ENCODE measurements at places on chromosomes 4 and X.

DNA sequence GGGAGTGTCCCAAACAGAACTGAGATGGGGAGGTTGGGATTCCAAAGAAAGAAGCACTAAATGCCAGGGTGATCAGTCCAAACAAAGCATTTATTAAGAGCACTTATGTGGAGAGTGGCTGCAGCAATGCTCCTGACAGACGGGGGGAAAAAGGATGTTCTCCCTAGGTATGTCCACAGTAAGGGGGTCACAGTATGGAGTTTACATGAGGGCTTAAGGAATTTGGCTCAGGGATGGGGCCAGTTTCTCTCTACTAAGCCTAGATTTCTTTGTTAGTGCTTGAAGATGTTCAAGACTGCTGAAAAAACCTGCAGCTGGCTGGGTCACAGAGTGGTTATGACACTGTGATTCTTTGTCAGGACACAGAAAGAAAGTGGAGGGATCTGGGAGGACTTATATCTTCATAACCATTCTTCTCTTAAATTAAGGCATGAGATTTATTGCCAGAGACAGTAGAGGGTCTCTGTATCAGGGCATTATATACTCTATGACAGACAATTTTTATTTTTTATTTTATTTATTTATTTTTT lies 1468.0 kb downstream of the C4orf33 start:
- DNase-seq: no peak

GRCh38 chr4:16023776-16024408 lies 59.9 kb downstream of the PROM1 start:
- DNase-seq: no peak

DNA sequence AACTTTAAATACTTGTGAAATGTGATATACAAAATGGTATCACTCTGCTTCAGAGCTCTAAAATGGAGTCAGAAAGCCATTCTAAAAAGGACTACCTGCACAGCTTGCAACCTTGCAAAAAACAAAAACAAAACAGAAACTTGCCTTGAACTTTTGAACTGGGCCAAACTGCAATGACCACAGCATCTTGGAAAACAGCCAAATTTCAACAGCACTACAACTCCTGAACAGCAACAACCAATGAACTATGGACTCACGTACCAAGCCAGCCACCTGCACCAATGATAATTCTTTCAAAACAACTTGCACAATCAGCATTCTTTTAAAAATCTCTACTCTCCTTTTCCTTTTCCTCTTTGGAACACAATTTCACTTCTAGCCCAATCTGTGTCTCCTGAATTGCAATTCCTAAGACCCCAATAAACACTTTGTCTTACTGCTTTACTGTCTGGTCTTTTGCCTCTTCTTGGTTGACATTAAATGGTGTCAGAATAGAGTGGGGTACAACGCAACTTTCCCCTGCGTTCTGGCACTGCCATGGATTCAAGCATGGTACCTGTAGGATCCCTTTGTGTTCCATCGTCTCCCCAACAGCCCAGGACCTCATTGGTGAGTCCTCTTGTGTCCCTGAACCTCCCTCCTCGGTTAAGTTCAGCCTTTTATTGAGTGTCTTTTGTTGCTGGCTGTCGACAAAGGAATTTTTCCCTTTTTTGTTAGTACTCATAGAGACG lies 35.7 kb upstream of the FMR1 start:
- no peak for DNase-seq

DNA sequence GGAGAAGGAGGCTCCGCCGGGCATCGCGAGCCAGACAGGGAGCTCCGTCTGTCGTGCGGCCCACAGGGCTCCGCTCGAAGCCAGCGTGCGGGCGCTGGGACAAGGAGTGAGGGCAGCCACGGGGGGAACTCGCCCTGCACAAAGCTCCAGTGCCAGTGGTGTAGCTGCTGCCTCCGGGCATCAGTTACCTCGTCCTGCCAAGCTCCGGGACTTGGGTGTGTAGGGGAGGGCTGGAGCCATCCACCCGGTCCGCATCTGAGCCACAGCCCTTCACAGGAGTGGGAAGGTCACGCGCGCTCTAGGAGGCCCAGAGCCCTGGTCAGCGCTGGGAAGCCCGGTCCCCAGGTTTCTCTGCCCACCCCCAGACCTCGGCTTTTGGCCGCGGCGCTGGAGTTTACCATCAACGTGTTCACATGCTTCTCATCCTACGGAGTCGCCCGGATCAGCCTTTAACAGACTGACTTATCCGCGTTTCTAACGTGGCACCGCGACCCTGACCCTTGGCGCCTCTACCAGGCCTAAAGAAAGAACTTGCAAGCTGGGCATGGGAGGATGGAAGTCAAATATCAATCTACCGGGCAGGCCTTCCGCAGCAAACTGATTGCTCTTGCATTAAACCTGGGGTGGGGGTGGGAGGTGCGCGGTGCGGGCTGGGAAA lies 8.4 kb upstream of the PRDM8 start:
- no peak for DNase-seq

- DNase-seq: no peak
Observed at GRCh38 chrX:45743081-45743533, 542.4 kb upstream of the DIPK2B start.

DNA sequence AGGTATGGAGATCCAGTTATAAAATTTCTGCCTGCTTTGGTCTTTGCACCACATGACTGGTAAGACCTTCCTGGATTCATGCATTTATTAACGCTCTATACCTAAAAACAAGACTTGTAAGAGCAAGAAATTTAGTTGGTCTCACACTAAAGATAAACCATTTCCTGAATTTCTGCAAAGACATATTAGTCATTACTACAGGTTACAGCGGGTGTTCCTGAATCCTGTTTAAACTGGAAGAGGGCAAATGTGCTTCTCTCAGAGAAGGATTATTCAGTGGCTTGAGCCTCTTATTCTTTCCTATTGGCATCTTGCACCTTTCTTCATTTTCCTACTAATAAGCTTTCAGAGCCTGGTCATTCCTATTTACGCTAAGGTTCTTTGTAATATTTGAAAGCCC lies 397.6 kb upstream of the TENM3 start:
- DNase-seq: no peak

- DNase-seq: no peak
Observed at GRCh38 chr4:2318476-2318875, 56.6 kb upstream of the MXD4 start.

DNA sequence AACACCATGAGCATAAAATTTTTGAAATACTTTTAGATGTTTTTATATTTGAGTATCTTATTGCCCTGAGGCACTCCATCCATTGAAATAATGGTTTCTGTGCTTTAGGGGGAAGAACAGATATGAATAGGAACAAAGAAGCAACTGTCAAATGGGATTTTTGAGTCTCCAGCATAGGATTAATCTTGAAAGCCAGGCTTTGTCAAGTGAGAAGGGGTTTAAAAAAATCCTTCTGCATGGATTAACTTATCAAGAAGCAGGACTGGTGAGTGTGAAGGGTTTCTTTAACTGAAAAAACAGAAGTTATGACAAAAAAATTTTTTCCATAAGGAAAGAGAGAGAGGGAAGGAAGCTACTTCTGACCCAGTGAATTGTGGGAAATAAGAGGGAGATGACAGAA lies 7.6 kb upstream of the NUDT9 start:
- DNase-seq: no peak

GRCh38 chrX:11423362-11423818 lies 130.2 kb downstream of the AMELX start:
- no peak for DNase-seq

- no peak for DNase-seq
Observed at GRCh38 chr4:67909905-67910584, 26.2 kb upstream of the TMPRSS11D start.

GRCh38 chr4:110087070-110087708 lies 111.2 kb downstream of the ELOVL6 start:
- no peak for DNase-seq

GRCh38 chr4:169068423-169068822 lies 58.4 kb upstream of the CBR4 start:
- no peak for DNase-seq

DNA sequence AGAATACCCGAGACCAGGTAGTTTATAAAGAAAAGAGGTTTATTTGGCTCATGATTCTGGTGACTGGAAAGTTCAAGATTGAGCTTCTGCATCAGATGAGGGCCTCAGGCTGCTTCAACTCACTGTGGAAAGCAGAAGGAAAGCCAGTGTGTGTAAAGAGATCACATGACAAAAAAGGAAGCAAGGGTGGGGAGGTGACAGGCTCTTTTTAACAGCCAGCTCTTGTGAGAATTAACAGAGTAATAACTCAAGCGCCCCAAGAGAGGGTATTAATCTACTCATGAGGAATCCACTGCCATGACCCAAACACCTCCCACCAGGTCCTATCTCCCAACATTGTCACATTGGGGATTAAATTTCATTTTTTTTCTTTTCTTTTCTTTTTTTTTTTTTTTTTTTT lies 6.3 kb upstream of the YIPF6 start:
- DNase-seq: no peak

GRCh38 chrX:99939883-99940232 lies 470.2 kb downstream of the PCDH19 start:
- no peak for DNase-seq

DNA sequence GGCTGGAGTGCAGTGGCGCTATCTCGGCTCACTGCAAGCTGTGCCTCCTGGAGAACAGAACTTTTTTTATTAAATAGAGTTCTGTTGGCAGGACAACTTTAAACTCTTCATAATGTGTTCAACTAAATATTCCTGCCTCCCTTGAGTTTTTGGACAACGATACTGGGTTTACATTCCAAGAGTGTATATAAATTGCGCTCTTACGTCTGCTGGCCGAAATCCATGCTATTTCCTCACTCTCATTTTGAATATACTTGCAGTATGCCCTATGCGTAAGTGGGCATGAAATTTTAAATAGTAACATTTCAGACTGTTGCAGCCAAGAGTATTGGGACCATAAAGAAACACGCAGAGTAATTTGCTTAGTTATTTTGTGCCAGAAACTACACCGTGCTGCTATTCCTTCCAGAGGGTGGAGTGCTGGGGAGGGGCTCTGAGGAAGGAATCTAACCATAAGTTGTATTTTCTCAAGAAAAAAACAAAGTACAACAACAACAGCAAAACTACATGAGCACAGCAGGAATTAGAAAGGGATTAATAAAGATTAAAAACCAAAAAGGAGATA lies 480.0 kb downstream of the NLGN4X start:
- DNase-seq: no peak

- no peak for DNase-seq
Observed at GRCh38 chr4:80156410-80156809, 40.9 kb upstream of the PRDM8 start.

DNA sequence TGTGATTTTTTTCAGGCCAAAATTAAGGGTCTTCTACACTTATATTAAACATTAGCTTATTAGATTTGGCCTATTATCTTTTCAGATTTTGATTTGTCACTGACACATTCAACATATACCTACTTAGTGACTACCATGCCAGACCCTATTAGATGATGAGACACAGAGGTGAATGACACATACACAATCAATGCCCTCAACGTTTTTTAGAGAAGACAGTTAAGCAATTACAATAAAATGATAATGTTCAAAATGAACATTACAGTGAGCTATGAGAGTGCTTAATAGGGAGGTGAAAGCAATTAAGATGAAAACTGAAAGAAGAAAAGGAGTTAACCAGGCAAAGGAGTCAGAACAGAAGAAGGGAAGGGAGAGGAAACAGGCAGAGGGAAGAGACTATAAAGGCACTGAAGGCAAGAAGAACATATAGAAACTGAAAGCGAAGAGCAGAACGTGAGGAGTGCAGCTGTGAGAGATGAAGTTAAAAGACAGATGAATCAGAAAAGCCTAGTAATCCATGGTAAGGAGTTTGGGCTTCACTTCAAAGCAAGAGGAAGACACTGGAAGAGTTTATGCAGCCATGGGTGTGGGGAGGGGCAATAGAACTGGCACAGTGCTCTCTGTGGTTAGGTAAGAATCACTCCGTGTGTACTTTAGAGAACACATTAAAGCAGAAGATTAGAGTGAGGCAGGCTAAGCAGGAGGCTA lies 119.0 kb downstream of the REELD1 start:
- no peak for DNase-seq

- no peak for DNase-seq
Observed at GRCh38 chrX:96474741-96475125, 209.9 kb upstream of the DIAPH2 start.

GRCh38 chrX:150455215-150455608 lies 92.1 kb downstream of the MAMLD1 start:
- DNase-seq: no peak

DNA sequence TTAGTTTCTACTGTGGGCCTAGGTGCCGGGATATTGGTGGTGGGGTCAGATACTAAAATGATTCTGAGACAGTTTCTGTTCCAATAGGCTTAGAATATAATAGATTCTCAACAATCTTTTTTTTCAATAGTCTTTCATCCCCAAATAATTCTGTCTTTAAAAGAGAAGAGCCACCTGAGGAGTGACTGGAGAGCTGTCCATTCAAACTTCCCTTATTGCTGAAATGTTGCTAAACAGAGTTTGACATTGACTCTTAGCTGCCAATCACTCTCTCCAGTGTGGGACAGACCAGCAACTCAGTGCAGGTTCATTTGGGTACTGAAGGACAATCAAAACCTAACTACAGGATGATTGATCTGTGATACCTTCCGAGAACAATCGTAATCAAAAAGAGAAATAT lies 12.4 kb upstream of the ADH7 start:
- no peak for DNase-seq

DNA sequence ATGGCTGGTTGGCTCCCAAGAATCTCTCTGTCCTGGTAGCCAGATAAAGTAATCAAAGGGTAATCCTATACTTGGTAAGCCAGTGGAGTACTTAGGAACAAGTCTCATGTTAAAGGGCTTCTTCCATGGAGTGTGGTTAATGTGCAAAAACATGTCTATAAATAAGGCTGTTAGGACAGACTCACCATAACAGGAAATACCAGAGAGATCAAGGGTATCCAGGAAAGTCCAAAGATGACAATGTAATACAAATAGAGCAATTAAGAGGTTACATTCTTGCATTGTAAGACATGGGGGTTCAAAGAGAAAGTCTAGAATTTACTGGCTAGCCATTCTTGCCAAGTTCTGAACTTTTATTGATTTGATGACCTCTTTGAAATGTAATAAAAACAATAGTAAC lies 61.9 kb upstream of the ZCCHC13 start:
- no peak for DNase-seq

DNA sequence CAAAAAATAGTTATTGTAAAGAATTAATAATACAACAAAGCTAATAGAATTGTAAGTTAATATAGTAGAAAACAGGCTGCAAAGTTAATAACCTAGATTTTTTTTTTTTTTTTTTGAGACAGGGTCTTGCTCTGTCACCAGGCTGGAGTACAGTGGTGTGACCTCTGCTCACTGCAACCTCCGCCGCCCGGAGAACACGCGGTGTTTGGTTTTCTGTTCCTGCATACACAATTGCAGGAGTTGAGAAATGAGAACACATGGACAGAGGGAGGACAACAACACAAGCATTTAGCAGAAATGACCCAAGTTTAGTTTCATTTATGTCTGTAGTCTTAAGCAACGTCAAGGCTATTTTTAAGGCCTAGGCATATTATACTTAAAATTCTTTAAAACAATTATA lies 145.9 kb upstream of the PCDH10 start:
- no peak for DNase-seq

GRCh38 chrX:111265486-111265885 lies 4.8 kb downstream of the CAPN6 start:
- no peak for DNase-seq

DNA sequence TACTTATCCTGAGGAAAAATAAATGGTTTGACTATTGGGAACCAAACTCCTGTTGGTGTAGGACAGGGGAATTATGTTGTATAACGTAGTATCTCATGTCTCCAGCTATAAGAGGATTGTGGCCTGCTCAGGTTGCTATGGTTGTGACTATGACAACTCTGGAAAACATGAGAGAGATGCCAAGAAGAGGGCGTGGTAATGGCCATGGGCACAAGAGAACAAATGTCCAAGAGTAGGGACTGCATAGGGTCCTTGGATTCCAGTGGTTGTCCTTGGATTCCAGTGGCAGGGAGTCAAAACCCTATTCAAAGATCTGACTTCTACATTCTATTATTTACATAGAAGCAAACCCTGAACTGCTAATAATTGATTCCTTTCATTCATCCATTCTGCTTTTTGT lies 6.8 kb upstream of the MOB1B start:
- DNase-seq: no peak
